IPS DF 19.7 (cell line): ENCODE measurements at places on chromosomes 12 and 14.

GRCh38 chr12:113097716-113098440, 37.7 kb downstream of the RASAL1 start:
- DNase-seq: no peak

DNA sequence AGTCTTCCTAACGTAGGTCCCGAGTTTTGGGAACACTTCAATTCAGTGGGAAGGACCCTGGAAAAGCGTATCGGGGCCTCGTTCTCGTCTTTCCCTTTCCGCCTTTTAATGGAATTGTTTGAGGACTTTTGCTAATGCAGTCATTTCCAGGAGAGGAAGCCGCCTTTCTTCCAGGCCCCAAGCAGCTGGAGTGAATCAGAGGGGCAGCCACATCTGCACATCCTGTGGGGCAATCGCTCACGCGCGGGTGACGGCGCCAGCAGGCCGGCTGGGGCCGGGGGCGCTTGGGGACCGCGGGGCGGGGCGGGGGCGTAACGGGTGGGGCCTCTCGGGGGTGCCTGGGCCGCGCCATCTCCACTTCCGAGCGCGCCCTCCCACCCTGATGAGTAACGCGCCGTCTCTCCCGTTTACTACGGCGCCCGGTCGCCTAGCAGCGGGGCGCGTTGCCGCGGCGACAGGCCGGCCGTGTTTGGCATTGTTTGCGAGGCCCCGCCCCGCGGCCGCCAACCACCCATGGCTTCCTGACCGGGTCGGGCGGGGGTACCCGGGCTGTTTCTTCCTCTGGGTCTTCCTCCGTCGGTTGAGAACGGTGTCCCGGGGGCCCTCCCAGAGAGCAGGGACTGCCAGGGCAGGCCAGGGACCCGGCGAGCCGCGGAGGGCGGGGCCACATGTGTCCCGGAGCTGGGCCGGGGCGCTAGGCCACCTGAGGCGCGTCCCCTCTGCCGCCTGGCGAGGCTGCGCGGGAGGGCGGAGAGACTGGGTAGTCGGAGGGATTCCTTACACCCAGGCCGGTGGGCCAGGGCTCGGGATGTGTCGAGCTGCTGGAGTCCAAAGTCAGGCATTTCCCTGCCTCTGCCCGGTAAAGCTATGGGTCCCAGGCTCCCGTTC, 2.3 kb downstream of the GSG1 start:
- no peak for DNase-seq

DNA sequence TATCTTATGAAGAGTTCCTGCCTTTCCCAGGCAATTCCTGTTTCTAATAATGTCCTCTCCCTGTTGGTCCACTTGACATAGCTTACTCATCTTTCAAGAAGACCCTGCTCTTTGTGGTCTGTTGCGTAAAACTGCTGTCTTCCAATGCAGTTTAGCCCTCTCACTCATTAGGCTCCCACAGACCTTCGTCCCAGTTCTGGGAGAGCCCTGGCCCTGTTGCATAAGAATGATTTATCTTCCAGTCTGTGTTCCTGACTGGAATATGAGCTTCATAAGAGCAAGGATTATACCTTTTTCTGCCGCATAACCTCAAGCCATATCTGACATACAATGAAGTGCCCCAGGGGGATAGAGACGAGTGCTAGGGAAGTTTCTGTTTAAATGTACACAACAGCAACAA, 365.9 kb upstream of the NOVA1 start:
- DNase-seq: no peak

- DNase-seq: no peak
Observed at GRCh38 chr14:104169699-104170479, 31.5 kb downstream of the KIF26A start.

GRCh38 chr14:75927564-75928087, 54.2 kb downstream of the TGFB3 start:
- DNase-seq: no peak

- peak; percentile 15 for DNase-seq
Observed at GRCh38 chr12:126974779-126975178, 1292.2 kb upstream of the TMEM132C start.

DNA sequence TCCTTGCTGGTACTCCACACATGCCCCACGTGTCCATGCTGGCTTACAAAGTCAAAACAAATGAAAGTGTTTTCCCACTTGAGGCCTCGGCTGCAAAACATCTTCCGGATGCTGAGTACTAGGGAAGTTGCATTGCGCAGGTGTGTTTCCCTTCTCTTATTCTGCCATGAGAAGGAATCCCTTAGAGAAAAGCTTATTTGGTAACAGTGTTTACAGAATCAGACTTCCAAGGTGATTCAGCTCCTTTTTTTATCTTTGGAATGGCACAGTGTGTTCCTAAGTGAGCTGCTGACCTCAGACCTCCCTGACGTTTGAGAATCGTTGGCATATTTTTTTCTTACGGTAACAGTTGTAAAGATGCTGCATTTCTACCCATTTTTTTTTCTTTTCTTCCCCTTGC, 211.3 kb downstream of the ESR2 start:
- DNase-seq: no peak

GRCh38 chr14:56774503-56774902, 35.8 kb downstream of the OTX2 start:
- DNase-seq: no peak

- no peak for DNase-seq
Observed at GRCh38 chr14:60756847-60757246, 22.3 kb downstream of the MNAT1 start.

DNA sequence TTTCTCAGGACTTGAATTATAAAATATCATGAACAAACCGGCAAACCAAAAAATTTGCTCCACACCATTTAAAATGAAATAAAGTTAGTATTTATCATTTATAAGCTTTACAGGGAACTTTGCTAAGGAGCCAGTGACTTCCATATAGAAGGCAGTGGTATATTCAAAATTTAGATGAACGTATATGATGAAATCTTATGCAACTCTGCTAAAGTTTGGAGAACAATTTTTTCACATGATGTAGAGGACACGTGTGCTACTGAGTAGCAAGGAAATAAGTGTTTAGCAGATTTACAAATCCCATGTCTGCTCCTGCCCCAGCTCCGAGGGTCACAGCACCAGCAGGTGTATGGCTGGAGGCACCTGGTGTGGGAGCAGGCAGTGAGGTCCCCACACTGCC, 70.8 kb upstream of the IFNG-AS1 start:
- no peak for DNase-seq

- no peak for DNase-seq
Observed at GRCh38 chr12:132046561-132046960, 96.8 kb downstream of the EP400 start.
